ENCODE measurements at places on chromosomes 16 and 17. TPM values are rescaled to one million over a fixed set of nuclear protein-coding genes. Genes with fewer than 3 reads are reported as not detected.

Gene KRTAP9-6
- not detected for total RNA-seq

Gene KRTAP16-1
- total RNA-seq, result not detected

Gene EVPLL
- total RNA-seq, result 0.33 TPM

Gene TGFB1I1
- 26.6 TPM for total RNA-seq

Gene GPR179
- 10.4 TPM for total RNA-seq

Gene HSF5
- total RNA-seq, result 0.44 TPM

Gene CHD9
- 259 TPM for total RNA-seq

Gene PLA2G10
- not detected for total RNA-seq

Gene SDK2
- total RNA-seq, result 16.2 TPM

Gene SAP30BP
- total RNA-seq, result 109 TPM

Gene LGALS9
- total RNA-seq, result 7.1 TPM

Gene PEMT
- 33.4 TPM for total RNA-seq

Gene SOX15
- 3.2 TPM for total RNA-seq

Gene TBC1D3E
- total RNA-seq, result not detected

Gene CENPX
- 20.3 TPM for total RNA-seq

Gene JMJD8
- total RNA-seq, result 43.3 TPM

Gene CCL16
- total RNA-seq, result not detected

Gene LAT
- total RNA-seq, result 2.9 TPM

Gene ACSM5
- total RNA-seq, result 0.66 TPM

Gene NLE1
- 24.4 TPM for total RNA-seq
